ENCODE measurements at places on chromosomes 11 and 22.

- DNase-seq: no peak
Observed at GRCh38 chr11:11786234-11786633, 55.5 kb upstream of the USP47 start.

DNA sequence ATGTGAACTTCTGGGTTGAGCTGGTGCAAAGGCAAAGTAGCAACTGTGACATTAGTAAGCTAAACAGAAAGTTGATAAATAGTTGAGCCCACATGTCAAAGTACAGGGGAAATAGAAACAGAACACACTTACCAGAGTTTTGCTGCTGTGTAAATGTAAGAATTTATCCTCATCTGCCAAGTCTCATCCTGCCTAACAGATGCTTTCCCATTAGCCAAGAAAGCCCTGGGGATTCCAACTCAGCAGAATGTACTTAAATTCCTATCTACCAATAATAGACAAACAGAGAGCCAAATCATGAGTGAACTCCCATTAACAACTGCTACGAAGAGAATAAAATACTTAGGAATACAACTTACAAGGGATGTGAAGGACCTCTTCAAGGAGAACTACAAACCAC, 7.3 kb upstream of the OR51A2 start:
- no peak for DNase-seq

DNA sequence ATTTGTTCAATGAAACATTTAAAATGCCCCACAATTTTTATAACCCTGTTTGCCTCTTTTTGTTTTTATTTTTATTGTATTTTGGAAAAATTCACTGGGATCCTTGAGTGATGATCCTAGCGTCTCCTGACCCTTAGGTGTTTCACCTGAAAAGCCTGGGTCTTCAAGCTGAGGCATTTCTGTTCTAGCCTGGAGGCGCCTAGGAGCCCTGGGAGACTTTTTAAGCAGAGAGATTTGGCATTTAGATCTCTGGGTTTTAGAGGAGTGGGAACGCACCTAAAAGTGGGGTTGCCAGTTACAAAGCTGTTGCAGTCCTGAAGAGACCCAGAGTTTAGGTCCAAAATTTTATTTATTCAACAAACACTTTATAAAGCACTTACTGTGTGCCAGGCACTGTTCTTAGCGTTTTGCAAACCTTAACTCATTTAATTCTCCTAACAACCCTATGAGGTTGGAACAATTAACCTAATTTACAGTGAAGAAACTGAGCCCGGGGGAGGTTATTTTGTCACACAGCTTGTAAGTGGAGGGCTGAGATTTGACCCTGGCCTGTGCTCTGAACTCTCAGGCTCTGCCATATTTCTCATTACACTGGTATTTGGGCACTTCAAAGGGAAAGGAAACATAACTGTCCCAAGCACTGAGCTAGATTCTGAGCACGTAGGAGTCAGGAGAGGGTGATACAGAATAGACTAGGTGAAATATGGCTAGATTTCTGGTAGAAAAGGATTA, 834 bp upstream of the FADS1 start:
- no peak for DNase-seq

- DNase-seq: no peak
Observed at GRCh38 chr11:124865902-124866851, 945 bp downstream of the ROBO3 start.

GRCh38 chr11:73547706-73548595, 50.0 kb downstream of the FAM168A start:
- no peak for DNase-seq

DNA sequence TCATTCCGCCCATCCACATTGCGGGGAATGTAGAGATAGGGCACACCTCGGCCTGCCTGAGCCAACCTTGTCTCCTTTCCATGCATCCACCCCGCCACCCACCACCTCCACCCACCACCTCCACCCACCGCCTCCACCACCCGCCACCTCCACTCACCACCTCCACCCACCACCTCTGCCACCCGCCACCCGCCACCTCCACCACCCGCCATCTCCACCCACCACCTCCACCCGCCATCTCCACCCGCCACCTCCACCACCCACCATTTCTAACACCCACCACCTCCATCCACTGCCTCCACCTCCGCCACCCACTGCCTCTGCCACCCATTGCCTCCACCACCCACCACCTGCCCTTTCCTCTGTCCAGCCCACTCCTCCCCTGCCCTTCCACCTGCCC, 78.4 kb downstream of the IGLL1 start:
- no peak for DNase-seq

DNA sequence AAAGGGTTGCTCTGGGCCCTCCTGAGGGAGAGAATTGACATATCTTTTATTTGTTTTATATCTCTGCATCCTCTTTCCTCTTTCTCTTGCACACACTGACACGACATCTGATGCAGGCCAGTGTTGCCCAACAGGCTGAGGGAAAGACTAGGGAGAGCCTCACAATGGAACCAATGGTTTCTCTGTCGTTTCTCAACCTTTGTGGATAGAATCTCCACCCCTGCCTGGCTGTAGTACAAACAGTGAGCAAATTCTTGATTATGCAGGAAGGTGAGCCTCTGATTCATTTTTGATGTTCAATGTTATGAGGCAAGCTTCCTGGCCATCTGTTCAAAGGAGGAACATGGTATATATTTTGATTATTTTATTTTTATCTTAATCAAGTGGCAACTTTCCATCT, 49.8 kb upstream of the PLET1 start:
- DNase-seq: no peak

- DNase-seq: no peak
Observed at GRCh38 chr11:13104619-13105236, 95.6 kb downstream of the RASSF10 start.

- DNase-seq: no peak
Observed at GRCh38 chr11:60454212-60454611, 1.4 kb upstream of the MS4A1 start.

- DNase-seq: no peak
Observed at GRCh38 chr11:121508449-121508848, 55.7 kb upstream of the SORL1-AS1 start.

DNA sequence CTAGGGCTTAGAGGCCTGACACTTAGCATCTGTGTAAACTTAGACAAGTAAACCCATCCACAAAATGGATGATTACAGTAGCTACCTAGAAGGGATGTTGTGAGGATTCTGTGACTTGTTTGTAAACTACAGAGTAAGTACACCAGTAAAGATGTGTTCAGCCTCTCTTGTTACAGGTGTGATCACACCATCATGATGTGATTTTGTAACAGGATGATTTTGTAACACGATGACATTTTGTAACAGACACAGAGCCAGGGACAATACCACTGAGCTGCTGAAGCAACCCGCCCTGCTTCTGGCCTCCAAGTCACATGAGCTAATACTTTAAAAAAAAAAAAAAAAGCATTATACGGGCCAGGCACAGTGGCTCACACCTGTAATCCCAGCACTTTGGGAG, 17.0 kb downstream of the FADD start:
- DNase-seq: no peak

DNA sequence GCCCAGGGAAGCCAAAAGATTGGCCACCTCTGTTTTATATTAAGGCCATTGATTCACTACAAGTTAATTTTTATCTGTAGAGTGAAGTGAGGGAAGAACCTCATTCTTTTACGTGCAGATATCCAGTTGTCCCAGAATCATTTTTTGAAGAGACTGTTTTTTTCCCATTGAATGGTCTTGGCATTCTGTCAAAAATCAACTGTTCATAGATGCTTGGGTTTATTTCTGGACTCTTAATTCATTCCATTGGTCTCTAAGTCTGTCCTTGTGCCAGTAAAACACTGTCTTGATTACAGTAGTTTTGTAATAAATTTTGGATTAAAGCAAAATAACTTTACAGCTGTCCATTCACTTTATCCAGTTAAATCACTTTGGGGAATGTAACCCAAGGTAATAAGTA, 26.8 kb downstream of the WBP2NL start:
- no peak for DNase-seq

DNA sequence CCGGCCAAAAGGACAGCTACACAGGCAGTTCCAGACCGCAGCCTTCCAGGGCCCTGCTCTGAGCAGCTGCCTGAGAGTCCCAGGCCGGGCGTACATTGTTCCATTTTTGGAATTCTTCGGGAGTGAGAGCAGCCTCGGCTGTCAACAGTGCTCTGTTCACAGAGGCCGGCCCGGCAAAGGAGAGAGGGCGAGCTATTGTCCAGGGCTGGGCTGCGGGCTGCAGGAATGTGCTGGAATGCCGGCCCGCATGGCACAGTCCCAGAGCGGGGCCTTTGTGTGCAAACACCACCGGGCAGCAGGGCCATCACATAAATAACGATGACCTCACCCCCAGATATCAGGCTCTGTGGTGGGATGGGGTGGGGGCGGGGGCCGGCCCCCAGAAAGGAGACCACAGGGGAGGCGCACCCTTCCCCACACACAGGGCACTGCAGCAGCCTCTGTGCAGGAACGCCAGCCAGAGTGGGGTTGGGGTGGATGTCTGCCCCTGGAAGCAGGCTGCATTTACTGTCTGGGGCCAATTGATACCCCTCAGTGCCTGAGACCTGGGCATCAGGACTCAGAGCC, 15.8 kb downstream of the LINC01488 start:
- peak; percentile 62 for DNase-seq

DNA sequence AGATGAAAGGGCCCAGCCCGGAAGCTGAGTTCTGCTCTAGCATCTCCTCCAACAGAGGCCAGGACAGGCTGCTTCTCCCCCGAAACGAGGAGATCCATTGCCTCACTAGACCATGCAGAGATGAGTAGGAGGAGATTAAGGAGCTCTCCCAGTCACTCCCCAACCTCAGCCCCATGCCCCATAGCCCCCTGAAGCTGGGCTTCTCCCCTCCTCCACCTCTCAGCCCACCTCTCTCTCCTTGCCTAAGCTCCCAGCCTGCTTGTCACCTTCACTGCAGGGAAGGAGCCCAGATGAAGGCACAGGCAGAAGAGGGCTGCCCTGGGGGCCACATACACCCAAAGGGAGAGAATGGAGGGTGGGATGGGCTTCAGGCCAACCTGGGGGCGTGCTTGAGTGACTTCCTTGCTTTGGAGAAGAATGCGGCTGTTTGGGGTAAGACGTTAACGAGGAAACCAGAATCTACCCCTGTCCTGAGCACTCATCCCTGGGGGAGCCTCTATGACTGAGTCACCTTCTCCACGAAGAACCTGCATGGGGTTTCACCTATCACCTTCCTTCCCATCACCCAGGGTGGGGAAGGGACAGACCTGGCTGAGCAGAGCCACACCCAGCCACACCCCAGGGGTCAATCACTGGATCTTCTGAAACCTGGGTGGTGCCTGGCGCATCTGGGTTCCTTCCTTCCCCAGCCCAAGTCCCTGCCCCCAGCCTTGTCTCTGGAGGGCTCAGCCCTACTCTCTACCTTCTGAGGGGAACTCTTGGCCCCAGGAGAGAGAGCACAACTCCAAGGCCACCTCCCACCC, 11.6 kb upstream of the GNAZ start:
- no peak for DNase-seq

GRCh38 chr22:45499746-45500145, 2.9 kb upstream of the FBLN1 start:
- DNase-seq: no peak

DNA sequence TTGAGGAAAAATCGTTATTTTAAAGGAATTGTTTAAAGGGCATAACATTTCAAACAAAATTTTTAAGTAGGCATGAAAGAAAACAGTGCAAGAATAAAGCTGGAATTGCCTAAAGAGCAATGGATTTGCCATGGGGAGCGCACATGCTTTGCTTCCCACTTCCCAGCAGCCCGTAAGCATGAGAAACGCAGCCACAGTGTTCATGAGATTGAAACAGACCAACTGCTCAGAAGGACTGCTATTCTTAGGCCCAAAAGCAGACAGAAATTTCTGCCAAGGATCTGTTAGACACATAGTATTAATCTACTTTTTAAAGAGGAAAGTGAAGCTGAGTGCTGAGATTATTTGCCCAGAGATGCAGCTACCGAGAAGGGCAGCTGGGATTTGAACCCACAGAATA, 34.2 kb upstream of the TSKU start:
- DNase-seq: no peak

DNA sequence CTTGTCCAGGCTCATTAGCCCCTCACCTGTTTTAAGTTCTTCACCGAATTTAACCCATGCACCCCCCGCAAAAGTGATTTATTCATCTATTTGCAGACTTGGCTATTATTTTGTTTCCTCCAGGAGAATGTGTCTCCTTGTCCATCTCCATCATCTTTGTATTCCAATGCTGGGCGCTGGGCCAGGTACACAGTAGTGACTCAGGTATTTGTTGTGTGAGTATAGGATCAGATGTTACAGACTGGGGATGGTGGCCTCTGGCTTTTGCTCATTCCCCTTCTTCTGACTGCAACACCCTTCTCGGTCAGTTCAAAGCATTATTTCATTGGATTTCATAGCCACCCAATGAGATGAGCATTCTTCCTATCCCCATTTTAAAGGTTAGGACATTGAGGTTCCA, 408.2 kb downstream of the MN1 start:
- DNase-seq: no peak

DNA sequence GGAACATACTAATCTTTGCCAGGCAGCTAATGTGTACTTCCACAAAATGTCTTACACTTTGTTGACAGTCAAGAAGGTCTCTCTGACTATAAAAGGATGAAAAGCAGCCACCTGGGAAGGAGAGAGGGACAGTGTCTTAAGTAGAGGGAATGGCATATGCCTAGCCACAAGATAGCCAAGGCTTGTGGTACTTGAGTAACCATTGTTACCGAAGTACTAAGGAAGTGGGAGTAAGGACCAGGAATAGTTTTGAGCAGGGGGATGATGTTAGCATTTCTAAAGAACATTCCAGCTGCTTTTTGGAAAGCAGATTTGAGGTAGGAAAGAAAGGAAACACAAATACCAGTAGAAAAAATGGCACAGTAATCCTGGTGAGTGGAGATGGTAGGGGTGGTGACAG, 3.4 kb downstream of the TMEM126A start:
- DNase-seq: no peak

- no peak for DNase-seq
Observed at GRCh38 chr22:49738006-49738405, 89.7 kb downstream of the BRD1 start.

DNA sequence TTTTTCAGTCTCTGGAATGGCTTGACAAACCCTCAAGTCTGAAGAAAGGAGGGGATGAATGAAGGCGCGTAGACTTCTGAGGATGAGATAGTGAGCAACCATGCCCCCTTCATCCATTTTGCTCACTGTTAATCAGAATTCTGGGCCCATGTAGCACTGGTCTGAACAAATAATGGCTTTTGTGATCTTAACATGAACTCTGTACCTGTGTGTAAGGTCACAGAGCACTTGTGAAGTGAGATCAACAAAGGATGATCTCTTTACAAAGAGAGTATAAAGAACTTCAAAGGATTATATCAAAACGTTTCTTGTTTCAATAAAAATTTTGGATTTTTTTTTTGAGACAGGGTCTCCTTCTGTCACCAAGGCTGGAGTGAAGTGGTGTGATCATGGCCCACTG, 976.7 kb downstream of the OPCML start:
- no peak for DNase-seq

- no peak for DNase-seq
Observed at GRCh38 chr11:132318421-132319157, 948.2 kb downstream of the NTM start.
